Skeletal muscle tissue (tissue), 5 donors: ENCODE measurements at places on chromosomes 2 and 18. TPM values are rescaled to one million over a fixed set of nuclear protein-coding genes. Genes with fewer than 3 reads are reported as not detected.

RNU2-63P gene
- total RNA-seq = not detected

HTR2B gene
- total RNA-seq = 0.52 TPM

GRB14 gene
- total RNA-seq = 5.7 TPM

ITGB6 gene
- 17.2 TPM for total RNA-seq

DPP10 gene
- total RNA-seq = 1.0 TPM

PPP3R1 gene
- total RNA-seq = 39.1 TPM

TYMS gene
- total RNA-seq = 15.7 TPM

ORMDL1 gene
- 29.7 TPM for total RNA-seq

NEU4 gene
- 4.2 TPM for total RNA-seq

PFN4 gene
- not detected for total RNA-seq

DYSF gene
- total RNA-seq = 88.7 TPM

DNAH6 gene
- total RNA-seq = 1.0 TPM

HOXD8 gene
- 18.8 TPM for total RNA-seq

CABLES1 gene
- total RNA-seq = 4.7 TPM

TPO gene
- not detected for total RNA-seq

SKOR2 gene
- total RNA-seq = not detected

MATN3 gene
- total RNA-seq = 0.52 TPM

CD226 gene
- 1.0 TPM for total RNA-seq

ANTXR1 gene
- 86.6 TPM for total RNA-seq

TRIP12 gene
- 209 TPM for total RNA-seq

BOLL gene
- 2.6 TPM for total RNA-seq

CRYGC gene
- total RNA-seq = not detected

AGXT gene
- total RNA-seq = not detected

ATOH8 gene
- 8.4 TPM for total RNA-seq

REG1B gene
- total RNA-seq = not detected

EMILIN2 gene
- total RNA-seq = 23.0 TPM

EVX2 gene
- total RNA-seq = under 0.01 TPM

SATB2 gene
- total RNA-seq = 3.7 TPM

ALKAL2 gene
- total RNA-seq = not detected

CENPA gene
- 2.6 TPM for total RNA-seq

TUBA3D gene
- 1.0 TPM for total RNA-seq

TWIST2 gene
- 6.8 TPM for total RNA-seq

SERPINB13 gene
- not detected for total RNA-seq

TCF23 gene
- 0.52 TPM for total RNA-seq

HK2 gene
- 5.7 TPM for total RNA-seq

CD8A gene
- not detected for total RNA-seq

MEP1B gene
- total RNA-seq = not detected

SLC25A12 gene
- total RNA-seq = 27.7 TPM
